T-helper 9 cell (primary cell): ENCODE measurements at places on chromosomes 12 and 14.

DNA sequence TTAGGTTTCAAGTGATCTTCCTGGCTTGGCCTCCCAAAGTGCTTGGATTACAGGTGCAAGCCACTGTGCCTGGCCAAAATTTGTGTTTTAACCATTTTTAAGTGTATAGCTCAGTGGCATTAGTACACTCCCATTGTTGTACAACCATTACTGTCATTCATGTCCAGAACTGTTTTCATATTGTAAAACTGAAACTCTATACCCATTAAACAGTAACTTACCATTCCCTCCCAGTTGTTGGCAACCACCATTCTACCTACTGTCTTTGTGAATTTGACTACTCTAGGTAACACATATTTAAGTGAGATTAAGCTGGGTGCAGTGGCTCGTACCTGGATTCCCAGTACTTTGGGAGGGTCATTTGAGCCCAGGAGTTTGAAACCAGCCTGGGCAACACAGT is 67.3 kb upstream of the KCNH3 start:
- DNase-seq = no peak

- no peak for DNase-seq
Measured at GRCh38 chr12:103626498-103626897, 39.4 kb downstream of the STAB2 start.

DNA sequence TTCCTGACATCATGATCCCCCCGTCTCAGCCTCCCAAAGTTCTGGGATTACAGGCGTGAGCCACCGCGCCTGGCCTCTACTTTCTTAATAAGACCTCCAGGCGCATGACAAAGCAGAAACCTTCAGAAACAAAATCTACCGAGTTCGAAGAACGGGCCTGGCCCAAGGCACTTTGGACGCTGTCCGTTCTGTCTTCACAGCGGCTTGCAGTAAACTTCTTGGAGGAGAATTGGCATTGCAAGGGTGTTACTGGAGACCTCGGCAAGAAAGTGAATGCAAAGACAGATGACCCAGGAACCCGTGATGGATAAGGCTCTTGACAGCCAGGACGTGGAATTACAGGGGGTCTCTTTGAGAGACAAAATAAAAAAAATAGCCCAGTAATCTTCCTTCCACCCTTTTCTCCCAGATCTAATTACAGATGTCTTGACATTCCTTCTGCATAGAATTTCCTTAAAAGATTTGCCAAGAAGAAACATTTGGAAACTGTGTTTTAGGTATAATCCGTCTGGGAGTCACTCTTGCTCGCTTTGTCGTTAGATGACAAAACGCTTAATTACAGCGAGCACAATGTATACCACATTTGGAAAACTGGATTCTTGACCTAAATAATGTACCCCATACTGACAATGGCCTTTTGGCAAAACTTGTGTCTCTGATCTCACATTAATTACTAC is 83.2 kb upstream of the TBX3 start:
- DNase-seq = no peak

- DNase-seq = no peak
Measured at GRCh38 chr14:101105045-101105444, 201.5 kb upstream of the RTL1 start.

- no peak for DNase-seq
Measured at GRCh38 chr12:8681129-8681884, 16.5 kb upstream of the RIMKLB start.

DNA sequence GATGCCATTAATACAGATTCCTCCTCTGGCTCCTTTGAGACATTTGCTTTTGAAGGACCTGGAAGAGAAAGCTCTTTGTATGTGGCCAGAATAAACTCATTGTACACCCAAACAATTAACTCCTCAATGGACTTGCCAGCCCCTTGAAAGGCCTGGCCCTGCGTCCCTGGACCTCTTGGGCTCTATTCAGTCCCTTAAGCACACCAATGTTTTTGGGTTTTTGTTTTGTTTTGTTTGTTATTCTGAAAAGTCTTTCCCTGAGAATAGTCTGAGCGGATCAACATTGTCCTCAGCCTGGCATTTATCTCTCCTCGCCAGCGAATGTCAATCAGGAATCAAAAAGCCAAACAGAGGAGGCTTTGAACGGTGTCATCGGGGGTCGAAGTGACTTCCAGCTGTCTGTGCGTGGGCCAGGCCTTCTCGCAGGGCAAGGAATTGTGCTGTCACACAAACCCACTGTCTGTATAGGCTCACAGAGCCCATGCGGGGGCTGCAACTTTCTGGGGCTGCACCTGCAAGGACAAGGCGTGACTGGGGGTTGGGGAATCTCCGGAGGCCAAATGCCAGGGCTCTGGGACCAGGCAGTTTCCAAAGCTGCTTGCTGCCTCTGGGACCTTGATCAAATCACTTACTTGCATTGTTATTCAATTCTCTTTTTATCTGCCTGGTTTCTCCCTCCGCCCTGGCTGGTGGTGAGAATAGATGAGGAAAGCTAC is 108.3 kb downstream of the SMOC1 start:
- no peak for DNase-seq

- DNase-seq = no peak
Measured at GRCh38 chr14:33454707-33455106, 496.2 kb downstream of the EGLN3 start.

DNA sequence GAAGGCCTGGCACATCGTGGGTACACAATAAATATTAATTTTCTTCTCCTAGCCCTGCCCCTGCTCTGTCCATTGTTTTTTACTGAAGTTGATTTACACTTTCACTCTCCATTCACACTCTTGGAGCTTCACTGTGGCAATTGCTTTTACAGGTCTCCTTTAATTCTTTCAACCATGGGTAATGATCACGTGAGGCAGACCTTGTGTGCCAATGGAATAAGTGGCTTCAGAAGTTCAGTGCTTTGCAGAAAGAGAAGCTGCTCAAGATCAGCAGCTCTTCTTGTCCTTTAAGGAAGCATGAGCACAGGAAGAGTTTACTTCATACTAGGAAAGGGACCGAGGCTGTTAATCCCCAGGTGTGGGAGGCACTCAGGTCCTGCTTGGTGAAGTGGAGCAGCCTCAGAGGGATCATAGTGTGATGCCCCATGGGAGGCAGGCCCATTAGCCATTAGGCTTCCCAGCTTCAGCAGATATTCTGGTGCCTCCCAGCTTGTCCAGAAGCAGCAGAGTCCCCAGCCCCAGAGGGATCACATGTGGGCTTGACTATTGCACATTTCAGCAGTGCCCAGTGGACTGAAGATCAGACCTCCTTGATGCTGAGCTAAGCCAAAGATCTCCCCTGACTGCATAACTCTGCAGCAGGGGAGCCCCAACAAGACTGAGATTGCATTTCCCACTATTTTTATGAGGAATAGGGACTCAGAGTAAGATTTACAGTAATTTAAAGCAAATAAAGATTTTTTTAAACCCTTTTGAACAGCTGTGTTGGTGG is 5.0 kb upstream of the SLC35F4 start:
- no peak for DNase-seq

DNA sequence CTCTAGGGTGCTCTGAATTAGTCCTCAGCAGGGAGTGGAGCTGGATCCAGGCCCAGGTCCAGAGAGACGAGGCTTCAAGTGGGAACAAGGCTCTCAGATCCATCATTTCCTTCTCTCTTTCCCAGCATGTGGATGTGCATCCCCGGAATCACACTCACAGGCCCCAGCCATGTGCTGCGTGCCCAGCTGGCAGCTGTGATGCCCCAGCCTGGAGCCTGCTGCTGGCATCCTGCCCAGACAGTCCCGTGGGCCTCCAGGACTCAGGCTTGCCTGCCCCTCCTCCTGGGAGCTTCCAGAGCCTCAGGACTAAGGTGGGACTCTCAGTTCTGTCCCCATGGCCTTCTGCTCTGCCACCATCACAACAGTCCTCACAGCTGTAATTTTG is 6.2 kb upstream of the KRT84 start:
- no peak for DNase-seq

DNA sequence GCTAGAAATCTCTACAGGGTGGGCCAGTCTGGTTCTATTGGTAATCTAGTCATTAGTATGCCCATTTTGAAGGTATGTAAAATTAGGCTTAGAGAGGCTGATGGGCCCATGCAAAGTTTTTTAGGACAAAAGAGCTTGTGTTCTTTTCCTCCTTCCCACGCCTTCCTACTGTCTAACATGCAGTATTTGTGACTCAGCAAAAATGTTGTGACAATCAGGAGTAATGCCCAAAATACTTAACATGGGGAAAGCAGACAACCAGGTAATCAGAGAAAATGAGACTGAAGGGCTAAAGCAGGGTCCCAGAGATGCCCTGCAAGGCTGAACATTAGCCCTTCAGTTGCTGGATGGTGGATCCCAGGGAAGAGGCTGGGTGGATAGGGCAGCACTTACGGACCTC is 437.9 kb downstream of the BCL11B start:
- no peak for DNase-seq

- no peak for DNase-seq
Measured at GRCh38 chr12:57227315-57228115, 2.0 kb upstream of the SHMT2 start.

- no peak for DNase-seq
Measured at GRCh38 chr14:83870546-83871270, 1659.2 kb upstream of the FLRT2 start.

GRCh38 chr12:100789146-100789545 is 5.4 kb upstream of the ANO4 start:
- no peak for DNase-seq

DNA sequence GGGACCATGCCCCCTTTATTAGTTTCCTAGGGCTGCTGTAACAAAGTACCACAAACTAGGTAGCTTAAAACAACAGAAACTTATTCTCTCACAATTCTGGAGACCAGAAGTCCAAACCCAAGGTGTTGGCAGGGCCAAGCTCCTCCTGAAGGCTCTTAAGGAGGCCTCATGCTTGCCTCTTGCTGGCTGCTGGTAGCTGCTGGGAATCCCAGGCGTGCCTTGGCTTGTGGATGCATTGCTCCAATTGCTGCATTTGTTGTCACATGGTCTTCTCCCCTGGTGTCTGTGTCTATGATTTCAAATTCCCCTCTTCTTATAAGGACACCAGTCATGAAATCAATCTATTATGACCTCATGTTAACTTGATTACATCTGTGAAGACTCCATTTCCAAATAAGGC is 11.2 kb downstream of the SLC17A8 start:
- no peak for DNase-seq

- DNase-seq = no peak
Measured at GRCh38 chr12:116380108-116380507, 102.6 kb upstream of the MED13L start.

- DNase-seq = peak; percentile 40
Measured at GRCh38 chr14:52043690-52044089, 25.2 kb downstream of the NID2 start.

DNA sequence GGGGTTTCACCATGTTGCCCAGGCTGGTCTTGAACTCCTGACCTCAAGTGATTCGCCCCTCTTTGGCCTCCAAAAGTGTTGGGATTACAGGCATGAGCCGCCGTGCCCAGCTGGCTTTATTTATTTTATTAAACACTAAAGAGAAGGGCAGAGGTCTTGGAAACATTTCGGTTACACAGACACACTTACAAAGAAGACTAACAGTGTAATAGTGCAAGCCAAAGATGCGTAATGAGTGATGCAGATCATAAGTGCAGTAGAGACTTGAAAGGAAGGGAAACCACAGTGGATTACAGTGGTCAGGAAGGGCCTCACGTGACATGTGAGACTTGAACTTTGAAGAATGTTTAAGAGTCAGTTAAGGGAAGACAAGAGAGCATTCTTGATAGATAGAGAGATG is 33.9 kb upstream of the CDK17 start:
- DNase-seq = peak; percentile 67

- no peak for DNase-seq
Measured at GRCh38 chr14:63245893-63246292, 41.6 kb downstream of the RHOJ start.

DNA sequence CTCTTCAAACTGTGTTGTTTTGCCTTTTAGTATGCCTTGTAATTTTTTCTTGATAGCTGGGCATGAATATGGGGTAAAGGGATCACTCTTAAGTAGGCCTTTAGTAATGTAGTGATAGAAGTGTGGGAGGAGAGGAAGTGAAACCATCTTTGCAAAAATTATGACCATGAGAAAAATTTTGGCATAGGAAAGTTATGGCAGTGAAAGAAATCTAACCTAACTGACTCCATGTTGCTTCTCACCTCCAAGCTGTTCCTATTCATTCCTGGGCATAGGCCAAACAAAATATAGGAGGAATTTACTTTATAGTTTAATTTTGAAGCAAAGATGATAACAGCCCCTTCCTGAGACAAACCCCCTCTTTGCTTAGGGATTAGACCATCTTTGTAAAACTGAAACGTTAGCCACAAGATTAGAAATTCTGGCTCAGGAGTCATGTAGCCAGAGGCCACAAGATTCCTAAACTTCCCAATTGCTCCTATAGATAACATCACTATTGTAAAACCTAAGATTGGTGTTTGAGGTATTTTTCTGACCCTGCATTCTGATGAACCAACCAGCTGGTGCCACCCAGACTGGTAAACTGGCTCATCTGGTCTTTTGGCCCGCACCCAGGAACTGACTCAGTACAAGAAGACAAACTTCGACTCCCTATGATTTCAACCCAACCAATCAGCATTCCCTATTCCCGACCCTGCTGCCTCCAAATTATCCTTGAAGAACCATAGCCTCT is 45.8 kb downstream of the CRADD start:
- no peak for DNase-seq

DNA sequence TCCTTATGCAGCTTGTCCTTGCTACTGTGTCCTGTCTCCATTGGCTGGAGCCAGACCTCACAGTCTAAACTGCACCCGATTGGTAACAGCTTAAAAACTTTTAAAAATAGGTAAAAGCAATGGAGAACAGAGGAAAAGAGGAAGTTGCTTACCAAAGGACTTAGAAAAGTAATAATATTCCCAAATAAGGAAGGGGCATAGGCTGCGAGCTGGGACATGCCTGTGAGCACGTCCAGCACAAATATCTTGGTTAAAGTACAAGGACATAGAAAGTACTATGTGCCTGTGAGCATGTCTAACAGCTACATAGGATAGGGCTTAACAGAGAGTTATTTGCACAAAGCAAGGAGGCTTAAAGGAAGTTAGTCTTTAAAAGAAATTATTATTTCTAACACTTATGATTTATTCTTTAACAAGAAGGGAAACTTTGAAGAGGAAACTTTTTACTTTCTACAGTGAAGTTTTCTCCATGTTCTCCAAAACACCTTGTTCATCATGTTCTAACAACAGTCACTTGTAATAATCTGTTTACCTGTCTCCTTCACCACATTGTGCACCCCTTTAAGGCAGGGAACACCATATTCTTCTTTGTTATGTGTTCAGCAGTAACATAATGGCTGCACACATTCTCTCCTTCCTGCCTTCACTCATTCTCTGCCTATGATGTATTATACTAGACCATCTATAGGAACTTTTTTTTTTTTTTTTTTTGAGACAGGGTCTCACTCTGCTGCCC is 9.8 kb upstream of the UBE2N start:
- DNase-seq = no peak

GRCh38 chr14:68088451-68088854 is 268.9 kb downstream of the RAD51B start:
- DNase-seq = no peak

- no peak for DNase-seq
Measured at GRCh38 chr14:94372021-94372605, 16.3 kb downstream of the SERPINA1 start.
